ENCODE measurements at places on chromosomes 16 and 17. TPM values are rescaled to one million over a fixed set of nuclear protein-coding genes. Genes with fewer than 3 reads are reported as not detected.

DNA sequence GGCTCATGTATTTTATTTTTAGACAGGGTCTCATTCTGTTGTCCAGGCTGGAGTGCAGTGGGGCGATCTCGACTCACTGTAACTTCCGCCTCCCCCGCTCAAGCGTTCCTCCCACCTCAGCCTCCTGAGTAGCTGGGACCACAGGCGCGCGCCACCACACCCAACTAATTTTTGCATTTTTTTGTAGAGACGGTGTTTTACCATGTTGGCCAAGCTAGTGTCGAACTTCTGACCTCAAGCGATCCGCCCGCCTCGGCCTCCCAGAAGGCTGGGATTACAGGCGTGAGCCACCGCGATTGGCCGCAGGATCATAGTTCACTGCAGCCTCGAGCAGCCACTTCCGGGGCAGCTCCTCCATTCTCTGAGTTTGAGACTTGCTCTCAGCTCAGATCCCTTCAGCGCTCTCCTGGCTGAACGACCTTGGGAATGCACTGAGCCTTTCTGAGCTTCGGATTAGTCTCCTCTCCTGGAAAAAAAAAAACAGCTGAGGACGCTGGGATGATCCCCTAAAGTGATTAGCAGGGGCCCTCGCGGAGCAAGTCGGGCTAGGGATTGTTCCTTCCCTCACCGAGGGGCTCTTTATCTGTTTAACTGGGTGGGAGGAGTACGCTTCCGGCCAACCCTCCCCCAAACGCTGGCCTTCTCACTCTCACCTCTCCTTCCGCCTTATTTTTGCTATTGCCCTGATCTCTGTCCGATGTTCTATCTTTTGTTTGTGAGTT lies 1.1 kb upstream of the PKMYT1 start:
- no peak for DNase-seq
- peak overlapping the region; percentile 90 for H3K4me3 ChIP-seq
- H3K36me3 ChIP-seq = peaks cover 14% of the 10 kb centered on the region
- peak overlapping the region; percentile 82 for H3K27ac ChIP-seq

DNA sequence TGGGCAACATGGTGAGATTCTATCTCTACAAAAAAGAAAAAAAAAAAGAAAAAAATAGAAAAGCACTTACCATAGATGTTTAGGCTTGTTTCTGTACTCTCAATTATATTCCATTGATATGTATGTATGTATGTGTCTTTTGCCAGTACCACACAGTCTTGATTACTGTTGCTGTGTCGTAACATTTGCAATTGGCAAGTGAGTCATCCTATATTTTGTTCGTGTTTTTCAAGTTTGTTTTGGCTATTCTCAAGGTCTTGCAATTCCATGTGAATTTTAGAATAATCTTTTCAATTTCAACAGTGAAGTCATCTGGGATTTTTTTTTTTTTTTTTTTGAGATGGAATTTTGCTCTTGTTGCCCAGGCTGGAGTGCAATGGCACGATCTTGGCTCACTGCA lies 19.3 kb downstream of the SPECC1 start:
- no peaks in the 10 kb centered on the region for H3K36me3 ChIP-seq
- H3K4me1 ChIP-seq = peaks cover 12% of the 10 kb centered on the region
- H3K27ac ChIP-seq = no peak overlapping the region
- peaks cover 26% of the 10 kb centered on the region for H3K27me3 ChIP-seq
- no peak for DNase-seq

DNA sequence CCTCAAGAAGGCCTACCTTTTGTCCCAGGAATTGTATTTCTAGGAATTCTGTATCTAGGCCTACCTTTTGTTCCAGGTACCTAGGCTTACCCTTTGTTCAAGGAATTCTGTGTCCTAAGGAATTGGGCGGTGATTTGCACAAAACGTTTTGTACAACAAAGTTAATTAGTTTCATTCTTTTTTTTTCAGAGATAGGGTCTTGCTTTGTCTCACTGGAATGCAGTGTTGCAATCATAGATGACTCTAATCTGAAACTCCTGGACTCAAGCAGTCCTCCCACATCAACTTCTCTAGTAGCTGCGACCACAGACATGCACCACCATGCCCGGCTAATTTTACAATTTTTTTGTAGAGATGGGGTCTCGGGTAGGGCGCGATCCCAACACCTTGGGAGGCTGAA lies 7.0 kb downstream of the CDR2L start:
- H3K27ac ChIP-seq = no peak overlapping the region
- H3K4me1 ChIP-seq = peaks cover 6% of the 10 kb centered on the region
- H3K36me3 ChIP-seq = no peaks in the 10 kb centered on the region
- H3K27me3 ChIP-seq = peaks cover 12% of the 10 kb centered on the region
- no peak for DNase-seq

DNA sequence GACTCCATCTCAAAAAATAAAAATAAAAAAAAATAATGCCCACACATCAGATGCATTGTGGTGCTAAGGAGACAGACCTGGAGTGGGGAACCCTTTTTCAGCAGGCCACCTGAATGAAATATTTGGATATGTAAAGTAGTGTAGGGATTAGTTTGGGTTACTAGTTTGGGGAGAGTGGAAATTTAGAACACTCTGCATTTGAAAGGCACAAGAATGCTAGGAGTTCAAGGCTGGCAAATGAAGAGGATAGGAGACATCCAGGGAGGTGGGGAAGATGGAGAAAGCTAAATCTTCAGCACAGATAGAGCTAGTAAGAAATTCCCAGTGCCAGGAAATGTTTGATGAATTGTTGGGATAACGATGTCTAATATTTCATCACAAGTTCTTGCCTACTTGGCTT lies 298.3 kb upstream of the ERCC4 start:
- H3K36me3 ChIP-seq = no peaks in the 10 kb centered on the region
- no peak overlapping the region for H3K4me3 ChIP-seq
- DNase-seq = no peak
- H3K4me1 ChIP-seq = no peaks in the 10 kb centered on the region

DNA sequence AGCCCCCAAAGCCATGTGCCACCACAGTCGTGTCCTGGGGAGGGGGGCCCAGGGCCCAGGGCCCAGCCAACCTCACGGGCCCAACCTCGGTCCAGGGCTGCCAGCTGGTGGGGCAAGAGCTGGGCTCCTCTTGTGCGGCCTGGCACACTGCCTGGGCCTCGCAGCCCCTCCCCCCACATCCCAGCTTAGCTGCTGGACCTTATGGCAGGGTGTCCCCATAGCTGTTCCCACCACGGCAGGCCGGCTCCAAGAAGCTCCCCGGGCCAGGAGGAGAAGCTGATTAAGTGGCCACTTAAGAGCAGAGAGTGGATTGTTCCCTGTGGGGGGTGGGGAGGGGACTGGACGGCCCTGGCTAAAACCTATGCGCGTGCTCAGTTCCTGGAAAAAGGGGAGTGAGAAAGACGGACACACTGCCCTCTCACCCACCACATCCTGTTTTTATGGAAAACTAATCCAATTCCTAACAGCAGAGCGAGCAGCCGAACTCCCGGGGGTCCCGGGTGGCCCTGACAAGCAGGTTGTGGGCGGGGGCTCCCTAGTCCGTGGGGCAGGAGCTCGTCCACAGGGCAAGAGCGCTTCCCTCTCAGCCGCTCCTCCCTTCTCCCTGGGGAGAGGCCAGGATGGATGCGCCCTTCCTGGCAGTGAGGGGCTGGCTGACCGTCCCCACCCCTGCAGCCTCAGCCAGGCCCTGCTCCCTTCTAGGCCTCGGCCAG lies 16.8 kb downstream of the PIEZO1 start:
- H3K36me3 ChIP-seq = peaks cover 6% of the 10 kb centered on the region
- no peak for DNase-seq
- H3K4me1 ChIP-seq = peaks cover 14% of the 10 kb centered on the region
- no peaks in the 10 kb centered on the region for H3K27me3 ChIP-seq
- no peak overlapping the region for H3K4me3 ChIP-seq
- no peak overlapping the region for H3K27ac ChIP-seq

PLA2G10 gene
- not detected for total RNA-seq

METTL26 gene
- 131 TPM for total RNA-seq

TMEM220 gene
- total RNA-seq = 0.21 TPM
